Calu3 (cell line): ENCODE measurements at places on chromosomes 12 and 14. TPM values are rescaled to one million over a fixed set of nuclear protein-coding genes. Genes with fewer than 3 reads are reported as not detected.
A peak's percentile ranks its signal among the peaks of the same experiment; 100 is the strongest.

DNA sequence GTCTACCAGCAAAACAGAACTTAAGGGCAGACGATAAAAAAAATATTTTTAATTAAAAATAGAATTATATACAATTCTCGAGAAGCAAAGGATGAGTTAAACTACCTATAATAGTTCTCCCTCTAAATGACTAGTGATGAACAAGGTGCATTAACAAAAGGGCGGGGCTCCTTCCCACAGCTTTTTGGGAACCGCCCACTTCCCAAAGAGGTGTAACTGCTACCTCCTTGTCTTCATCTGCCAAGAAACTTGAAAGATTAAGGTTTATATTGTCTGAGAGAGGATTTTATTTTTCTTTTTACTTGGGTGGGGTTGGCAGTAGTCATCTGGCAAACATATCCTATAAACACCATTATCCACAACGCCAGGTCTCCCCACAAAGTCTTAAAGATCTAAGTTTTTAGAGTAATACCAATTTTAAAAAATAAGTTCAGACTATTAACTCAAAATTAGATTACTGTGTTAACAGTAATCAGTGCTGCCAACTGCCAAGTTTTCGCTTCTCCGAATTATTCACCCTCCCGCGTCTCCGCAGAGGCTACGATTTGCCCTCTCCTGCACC is 938 bp downstream of the RALGAPA1 start:
- peak; percentile 36 for DNase-seq

DNA sequence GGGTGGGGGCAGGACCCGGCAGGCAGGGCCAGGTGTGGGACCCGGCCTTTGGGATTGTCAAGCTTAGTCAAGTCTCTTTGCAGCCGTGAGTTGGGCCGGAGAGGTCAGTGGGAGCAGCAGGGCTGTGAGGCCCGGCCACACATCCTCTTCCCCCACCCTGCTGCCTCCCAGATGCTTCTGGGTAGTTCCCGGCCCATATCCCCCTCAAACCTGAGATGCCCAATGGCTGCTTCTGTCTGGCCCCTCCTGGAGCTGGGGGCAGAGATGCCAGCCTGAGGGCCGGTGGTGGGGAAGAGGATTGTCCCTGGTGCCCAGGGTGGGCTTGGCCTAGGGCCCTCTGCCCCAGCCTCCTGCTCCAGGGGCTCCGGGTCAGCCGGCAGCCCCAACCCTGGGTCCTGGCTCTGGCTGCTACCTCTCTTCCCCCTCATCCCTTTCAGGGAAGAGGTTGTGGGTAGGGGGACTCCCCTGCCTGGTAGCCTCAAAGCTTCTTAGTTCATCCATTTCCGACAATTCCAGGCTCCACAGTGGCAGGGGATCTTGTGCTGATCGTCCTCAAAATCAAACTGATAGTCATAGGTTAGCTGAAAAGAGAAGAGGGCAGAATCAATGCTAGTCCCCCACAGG is 2.8 kb upstream of the PRKAG1 start:
- no peak for DNase-seq

The SMIM41 gene
- not detected in 2 replicates for total RNA-seq

DNA sequence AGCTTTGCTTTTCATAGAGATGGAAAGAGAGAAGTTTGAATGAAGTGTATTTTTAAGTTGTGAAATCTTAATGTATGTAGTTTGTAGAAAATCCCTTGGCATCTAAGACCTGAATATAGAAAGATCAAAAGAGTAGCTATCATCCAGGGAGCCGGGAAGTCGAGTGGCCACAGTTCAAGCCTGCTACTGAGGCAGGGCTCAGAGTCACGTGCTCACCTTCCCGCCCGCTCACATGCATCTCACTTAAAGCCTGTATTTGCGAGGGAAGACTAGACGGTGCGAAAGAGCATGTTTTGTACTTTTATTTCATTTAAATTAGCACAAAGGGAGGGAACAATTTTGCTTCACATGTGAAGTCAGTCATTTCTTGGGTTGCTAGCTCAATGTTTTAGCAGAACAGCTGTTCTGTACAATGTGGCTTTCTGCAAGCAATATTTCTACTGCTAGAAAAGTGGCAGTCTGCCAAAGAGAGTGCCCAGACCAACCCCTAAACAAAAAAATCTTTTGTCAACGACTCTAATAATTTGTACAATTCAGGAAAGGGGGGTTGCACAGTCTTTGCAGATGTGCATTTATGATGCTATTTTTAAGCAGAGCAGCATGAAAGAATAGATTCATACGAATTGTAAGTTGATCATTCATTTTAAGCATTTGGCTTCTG is 290.7 kb downstream of the NPAS3 start:
- DNase-seq, result no peak

The TAMALIN gene
- 0.34 TPM in 1 of 2 replicates, not detected in the other for total RNA-seq

The BCL11B gene
- 0.24 and 0.59 TPM in 2 replicates for total RNA-seq

- DNase-seq, result no peak
Measured at GRCh38 chr14:87492561-87492960, 500.4 kb downstream of the GALC start.

DNA sequence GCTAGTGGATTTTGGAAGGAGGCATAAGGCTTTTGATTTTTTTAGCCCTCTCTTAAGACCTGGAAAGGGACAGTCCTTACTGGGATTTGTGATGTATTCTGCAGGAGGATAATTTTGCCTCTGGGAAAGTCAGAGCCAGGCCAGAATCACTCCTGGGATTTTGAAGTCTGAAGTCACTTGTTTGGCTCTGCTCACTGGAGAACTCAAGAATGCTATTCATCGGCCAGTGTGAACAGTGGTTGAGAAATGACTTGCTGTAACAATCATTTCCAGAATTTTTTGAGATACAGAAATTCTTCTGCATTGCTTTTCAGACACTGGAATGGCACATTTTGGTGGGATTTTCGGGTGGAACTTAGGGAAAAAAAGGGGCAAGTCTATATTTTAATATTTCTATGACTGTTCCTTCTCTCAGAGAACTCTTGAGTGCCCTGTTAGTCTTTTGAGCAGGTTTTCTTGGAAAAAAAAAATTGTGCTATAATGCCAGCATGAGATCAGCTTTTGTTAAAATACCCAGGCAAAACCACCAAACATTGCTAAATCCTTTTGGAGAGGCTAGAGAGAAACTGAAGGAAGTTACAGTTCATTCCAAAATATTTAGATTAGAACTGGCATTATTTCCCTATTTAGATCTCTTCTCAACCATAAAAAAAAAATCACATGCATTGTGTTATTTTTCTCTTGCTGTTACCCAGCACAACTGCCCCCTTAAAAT is 26.1 kb upstream of the BHLHE41 start:
- no peak for DNase-seq

GRCh38 chr14:91354979-91355685 is 62.5 kb downstream of the CCDC88C start:
- no peak for DNase-seq
